GM12878 (cell line): ENCODE measurements at places on chromosomes 3 and 15.

DNA sequence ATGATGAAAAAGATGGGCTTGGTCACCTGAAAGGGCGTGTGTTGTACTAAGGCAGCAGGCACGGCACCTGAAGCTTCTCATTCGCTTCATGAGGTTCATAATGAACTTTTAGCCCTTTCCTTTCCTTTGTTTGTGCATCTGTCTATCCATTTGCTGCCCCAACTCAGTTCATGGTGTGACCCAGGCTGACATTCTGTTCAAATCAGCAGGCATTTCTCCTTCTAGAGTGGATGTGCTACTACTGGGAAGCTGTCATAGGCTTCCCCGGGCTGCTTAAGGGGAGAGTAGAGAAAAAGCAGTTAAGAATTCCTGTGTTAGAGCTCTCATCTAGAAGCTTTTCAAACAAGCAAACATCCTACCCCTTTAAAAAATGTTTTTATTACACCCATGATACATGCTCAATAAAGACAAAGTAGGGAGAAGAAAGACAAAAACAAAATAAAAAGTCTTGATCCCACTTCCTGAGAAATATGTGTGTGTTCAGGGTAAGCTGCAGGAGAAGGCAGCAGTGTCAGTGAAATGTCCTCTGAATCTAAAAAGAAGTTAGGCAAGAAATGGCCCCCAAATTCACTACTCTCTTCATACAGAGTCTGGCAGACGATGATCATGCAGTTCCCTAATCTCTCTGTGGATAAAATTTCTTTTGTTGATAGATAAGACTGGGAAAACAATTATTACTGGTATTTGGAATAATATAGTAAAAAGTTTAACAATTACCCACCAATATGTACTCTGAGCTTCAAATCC lies 136.9 kb upstream of the PFN2 start:
- DNase-seq: no peak

- DNase-seq: no peak
These were observed 8.2 kb upstream of the SENP7 start for GRCh38 chr3:101521211-101521701.

DNA sequence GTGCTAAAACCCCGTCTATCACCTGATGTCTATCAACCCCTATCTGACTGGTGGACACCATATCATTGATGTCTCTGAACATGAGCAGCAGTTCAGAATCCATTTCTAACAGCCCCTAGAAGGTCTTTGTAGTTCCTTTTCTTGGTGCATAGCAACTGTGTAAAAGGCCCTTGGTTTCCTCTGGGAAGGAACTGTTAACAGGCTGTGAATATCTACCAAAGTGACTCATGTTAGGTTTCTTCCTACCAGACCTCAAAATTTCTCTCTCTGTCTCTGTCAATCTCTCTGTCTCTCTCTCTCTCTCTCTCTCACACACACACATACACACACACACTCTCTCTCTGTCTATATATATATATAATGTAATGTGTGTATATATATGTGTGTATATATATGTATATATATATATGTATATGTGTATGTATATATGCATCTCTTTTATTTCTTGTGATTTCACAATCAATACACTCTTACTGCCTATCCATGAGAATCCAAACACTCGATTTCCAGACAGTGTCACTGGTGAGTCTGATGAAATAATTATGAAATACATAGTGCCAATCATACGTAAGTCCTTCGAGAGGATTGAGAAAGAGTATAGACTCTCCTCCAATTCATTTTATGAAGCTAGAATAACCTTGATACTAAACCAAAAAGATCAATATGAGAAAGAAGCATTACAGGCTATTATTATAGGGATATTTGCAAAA lies 335.9 kb upstream of the SLCO3A1 start:
- no peak for DNase-seq

DNA sequence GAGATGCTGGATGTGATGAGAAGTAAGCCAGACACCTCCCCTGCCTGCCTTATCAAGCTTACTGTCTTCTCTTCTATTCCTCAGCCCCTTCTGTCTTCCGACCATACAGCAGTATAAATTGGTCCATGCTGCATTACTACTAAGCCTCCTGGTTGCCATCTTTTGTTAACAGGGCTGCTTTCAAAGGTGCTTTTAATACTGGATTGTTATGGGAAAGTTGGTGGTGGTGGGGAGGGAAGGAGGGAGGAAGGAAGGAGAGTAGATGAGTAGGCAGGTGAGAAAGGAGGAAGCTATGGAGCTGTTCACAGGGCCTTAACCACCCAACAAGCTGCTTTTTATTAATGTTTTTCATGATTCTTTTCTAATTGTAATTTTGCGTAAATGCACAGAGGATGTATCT lies 114.9 kb downstream of the SLC25A26 start:
- no peak for DNase-seq

DNA sequence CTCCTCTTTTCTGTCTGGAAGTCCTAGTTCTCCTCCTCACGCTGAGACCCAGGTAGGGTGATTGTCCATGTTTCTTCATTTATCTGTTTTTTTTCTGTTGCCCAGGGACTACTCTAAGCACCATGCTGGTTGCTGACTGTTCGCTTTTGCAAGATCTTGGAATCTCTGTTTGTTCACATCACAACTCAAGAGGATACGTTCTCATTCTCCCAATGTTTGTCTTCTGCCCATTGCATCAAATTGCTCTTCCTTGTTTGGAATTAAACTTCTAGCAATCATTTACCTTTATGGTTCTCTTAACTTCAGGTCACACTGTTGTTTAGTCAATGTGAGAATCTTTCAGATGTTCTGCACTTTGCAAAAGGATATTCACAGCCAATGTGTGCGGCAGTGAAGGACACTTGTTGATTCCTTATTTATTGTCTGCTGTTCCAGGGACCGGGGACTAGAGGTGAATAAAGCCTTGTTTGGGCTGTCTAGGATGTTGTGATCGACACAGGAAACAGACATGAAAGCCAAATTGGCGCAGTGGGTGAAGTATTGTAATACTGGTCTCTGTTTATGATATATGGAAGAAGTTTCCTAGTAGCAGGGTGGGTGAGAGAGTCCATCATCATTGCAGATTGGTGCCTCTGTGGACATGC lies 24.5 kb downstream of the LPP start:
- no peak for DNase-seq

DNA sequence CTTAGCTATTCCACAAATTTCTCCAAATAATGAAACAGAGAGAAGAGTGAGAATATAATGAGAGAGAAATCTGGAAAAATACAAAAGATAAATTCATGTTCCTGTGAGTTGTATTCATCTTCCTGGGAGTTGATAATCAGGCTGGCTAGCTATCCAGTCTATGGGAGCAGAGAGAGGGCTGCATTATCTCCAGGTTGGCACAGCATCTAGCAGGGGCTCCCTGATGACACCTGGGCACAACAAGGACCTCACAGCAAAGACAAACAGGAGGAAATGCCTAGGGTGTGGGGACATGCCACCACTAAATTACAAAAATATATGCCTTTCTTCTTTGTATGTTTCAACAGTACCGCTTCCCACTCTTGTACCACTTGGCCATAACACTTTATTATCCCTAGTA lies 1.9 kb downstream of the EHD4 start:
- DNase-seq: no peak

DNA sequence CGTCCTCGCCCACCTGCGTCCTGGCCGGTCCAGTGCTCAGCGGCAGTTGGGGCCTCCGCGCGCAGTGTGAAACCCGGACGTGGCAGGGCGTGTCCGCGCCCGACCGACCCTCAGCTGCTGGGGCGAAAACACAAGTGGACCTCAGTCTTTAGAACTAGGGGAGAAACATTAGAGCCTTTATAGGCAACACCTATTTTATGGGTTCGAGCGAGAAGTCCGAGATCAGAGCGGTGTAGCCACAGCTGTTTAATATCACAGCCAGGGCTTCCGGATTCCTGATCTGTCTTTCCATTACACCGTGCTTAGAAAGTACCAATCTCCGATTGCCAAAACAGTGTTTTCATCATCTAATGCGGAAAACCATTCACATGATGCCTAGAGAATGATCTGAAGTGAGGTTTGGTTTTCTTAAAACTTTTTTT lies 506 bp downstream of the RAD51 start:
- no peak for DNase-seq

- no peak for DNase-seq
These were observed 23.8 kb upstream of the MYZAP start for GRCh38 chr15:57567891-57568290.

GRCh38 chr15:62569460-62570404 lies 404.6 kb upstream of the C2CD4B start:
- DNase-seq: no peak

- DNase-seq: no peak
These were observed 121.6 kb downstream of the FOXP1 start for GRCh38 chr3:71461749-71462483.

- no peak for DNase-seq
These were observed 72.4 kb downstream of the LDHAL6B start for GRCh38 chr15:59279023-59279422.

DNA sequence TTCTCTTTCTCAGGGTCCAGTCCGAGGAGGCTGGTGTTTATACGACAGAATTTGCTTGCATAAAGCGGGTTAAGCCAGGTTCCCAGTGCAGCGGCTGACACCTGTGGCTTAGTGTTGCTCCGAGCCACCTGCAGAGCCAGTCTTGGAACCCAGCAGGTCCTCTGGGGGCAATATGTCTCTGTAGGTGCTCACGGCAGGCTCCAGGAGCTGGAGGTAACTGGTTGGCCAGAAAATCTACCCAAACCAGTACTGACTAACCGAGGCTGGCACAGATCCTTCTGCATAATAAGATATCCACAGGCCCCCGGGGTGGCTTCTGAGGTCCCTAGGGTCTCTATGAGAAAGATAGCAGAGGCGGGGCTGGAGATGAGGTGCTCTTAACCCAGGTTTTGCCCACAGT lies 3.2 kb downstream of the MGLL start:
- DNase-seq: no peak

DNA sequence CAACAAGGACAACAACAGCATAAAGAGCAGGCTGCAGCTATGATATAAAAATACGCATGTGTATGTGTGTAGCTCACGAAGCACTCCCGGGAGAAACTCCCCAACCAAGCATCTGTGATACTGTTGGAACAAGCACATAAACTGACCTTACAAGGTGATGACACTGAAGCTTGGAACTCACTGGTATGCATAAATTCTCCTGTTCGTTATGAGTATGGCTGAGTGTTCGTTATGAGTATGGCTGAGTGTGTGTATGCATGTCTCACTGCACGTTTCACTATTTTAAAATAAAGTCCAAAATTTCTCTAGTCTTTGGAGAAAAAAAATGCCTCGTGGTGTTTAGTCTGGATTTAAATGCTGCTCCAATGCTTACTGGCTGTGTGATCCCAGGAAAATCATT lies 256.8 kb downstream of the RORA start:
- DNase-seq: no peak

DNA sequence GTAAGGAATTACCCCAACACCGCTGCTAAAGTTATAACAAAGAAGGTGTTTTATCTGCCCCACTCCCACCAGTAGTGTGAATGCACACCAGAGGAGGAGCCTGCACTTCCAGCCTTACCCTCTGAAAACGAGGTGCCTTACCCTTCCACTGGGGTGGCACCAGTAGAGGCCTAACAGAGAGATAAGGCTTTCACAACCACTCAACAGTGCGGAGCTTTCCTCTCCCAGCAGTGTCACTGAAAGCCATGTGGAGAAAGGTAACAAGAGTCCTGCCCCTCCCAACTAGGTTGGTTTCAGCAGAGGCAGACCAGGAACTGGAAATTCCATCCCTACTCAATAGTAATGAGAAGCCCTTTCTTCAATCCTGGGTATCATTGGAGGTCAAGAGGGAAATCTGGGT lies 539.2 kb downstream of the VGLL3 start:
- no peak for DNase-seq

GRCh38 chr3:126108676-126109050 lies 24.7 kb upstream of the SLC41A3 start:
- no peak for DNase-seq

DNA sequence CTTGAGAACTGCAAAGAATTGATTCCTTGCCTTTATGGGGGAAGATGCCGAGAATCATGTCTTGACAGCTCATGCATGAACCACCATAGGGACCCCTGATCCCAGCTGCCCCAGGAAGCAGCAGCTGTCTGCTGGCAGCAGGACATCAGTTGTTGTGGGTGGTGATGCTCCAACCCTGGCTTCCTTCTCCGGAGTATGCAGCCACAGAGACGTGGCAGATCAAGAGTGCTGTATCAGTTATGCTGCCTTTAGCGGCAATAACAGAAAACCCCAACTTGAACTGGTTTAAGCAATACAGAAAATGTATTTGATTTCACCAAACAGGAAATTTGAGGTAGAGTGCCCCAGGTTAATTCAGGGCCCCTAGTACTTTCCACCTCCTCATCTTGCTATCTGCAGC lies 92.2 kb upstream of the TNFAIP8L3 start:
- DNase-seq: no peak

GRCh38 chr15:42404461-42405235 lies 45.3 kb downstream of the CAPN3 start:
- no peak for DNase-seq

DNA sequence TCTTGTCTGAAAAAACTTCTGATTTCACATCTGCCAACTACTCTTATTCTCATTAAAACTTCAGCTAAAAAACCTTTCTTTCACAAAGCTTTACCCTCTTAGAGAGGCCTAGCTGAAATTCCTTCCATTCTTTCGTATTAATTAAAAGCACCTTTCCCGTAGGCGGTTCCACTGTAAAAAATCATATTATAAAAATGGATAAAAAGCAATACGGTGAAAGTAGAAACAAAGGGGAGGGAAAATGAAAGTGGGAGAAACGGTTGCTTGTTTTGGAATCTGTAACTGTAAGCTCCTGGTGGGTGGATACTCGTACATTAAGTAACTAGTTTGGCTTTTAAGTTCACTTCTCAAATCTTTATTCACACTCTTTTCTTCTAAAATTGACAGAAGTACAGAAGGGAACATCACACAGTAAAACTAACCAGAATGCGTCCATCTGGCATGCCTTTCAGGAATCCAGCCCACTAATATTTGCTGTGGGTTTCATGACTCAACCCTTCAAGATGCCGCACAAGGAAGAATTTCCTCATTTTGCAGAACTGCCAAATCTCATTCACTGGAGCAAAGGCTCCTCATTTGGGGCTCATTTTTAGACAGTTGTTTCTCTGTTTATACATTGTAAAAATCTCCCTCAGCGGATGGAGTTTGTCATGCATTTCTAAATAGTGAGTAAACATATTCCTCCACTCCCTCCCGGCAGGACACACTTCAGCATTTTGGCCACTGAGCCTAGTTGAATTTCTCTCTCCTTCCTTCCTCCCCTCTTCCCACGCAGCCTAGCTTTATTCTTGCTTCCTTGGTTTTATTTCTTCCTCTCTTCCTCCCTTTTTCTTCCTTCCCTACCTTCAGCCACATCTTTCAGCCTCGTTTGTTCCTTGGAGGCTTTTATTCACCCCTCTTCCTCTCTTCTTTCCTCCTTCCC lies 419.5 kb upstream of the NAALADL2 start:
- no peak for DNase-seq

- no peak for DNase-seq
These were observed 264.5 kb upstream of the RASGRP1 start for GRCh38 chr15:38829086-38829485.
